HFF-Myc (cell line): ENCODE measurements at places on chromosomes 6 and 20.

DNA sequence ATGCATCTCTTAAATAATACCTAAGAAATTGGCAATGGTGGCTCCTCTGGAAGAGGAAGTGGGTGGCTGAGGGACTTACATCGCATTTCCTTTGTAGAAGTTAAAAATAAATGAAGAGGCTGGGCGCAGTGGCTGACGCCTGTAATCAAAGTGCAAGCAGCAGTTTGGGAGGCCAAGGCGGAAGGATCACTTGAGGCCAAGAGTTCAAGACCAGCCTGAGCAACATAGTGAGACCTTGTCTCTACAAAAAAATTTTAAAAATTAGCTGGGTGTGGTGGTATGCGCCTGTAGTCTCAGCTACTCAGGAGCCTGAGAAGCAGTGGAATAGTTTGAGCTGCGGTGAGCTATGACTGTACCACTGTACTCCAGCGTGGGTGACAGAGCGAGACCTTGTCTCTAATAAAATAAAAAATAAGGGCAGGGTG is 12.2 kb upstream of the NCOA3 start:
- no peak for DNase-seq

DNA sequence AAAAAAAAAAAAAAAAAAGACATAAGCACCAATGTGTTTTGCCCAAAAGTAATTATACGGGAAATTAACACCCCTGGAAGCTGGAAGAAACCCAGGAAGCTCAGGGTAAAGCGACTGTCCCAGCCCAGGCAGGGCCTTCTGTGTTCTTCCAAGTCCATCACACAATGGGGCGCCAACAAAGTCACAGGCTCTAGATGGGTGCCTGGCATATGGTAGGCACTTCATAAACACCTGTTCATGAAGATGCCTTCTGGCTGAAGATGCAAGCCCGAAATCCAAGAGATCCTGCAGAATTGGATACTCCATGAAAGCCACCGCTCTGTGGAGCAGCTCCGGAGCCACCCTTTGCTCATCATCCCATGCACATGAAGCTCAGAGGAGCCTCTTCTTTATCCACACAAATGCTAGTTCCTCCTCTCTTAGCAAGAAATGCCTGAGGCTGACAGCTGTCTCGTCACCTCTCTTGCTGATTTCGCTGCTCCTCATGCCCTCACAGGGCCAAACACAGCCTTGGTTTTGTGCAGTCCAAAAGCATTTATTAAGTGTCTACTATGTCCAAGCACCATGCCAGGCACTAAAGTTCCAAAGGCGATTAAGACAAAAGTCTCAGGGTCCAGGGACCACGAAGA is 76.6 kb downstream of the TRERF1 start:
- no peak for DNase-seq

DNA sequence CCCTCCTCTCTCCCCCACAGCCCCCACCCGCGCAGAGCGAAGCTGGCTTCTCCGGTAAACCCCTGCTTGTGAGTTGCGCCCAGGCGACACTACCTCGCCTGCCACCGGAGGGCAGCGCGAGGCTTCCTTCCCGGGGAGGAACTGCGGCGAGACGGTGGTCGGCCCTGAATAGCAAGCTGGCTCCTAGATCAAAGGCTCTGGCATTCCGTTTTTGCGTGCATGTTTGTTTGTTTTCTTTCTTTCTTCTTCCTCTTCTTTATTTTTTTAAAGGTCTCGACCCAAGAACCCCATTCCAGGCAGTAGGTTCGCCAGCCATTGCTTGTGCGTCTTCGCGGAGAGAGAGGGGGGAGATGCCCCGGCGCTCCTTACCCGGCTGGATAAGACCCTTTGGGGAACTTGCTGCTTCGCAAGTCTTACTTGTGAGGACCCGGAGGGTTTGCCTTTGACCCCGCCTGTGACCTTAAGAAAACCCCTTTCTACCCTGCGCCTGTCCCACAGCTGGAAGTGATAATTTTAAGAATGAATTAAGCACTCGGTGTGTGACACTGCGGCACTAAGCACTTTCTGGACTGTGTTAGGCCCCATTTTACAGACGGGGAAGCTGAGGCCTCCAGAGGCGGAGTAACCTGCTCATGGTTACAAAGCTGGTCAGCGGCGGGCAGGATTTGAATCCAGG is 92.7 kb upstream of the SIRPA start:
- no peak for DNase-seq

DNA sequence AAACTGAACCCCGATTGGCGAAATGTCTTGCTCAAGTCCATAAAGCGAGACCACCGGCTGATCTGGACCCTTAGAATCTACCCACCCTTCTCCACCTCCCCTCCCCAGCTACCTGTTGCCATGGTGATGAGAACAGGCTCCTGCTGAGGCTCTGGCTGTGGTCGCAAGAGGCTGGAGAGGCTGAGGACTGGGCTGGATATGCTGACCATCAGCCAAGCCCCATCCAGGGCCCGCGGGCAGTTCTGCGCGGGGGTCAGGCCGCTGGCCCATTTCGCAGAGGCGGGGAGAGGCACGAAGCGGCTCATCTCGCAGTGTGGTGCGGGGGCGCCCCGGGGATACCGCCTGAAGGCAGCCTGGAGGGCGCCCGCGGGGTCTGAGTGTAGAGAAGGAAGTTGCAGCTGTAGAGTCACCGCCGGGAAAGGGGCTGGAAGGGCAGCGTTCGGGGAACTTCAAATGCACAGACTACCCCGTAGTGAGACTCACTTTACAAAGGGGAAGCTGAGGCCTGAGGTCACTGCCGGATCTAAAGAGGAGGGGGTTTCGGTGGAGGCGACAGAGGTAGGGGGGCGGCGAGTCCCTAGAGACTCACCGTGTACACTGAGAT is 671 bp downstream of the TAPBP start:
- no peak for DNase-seq

DNA sequence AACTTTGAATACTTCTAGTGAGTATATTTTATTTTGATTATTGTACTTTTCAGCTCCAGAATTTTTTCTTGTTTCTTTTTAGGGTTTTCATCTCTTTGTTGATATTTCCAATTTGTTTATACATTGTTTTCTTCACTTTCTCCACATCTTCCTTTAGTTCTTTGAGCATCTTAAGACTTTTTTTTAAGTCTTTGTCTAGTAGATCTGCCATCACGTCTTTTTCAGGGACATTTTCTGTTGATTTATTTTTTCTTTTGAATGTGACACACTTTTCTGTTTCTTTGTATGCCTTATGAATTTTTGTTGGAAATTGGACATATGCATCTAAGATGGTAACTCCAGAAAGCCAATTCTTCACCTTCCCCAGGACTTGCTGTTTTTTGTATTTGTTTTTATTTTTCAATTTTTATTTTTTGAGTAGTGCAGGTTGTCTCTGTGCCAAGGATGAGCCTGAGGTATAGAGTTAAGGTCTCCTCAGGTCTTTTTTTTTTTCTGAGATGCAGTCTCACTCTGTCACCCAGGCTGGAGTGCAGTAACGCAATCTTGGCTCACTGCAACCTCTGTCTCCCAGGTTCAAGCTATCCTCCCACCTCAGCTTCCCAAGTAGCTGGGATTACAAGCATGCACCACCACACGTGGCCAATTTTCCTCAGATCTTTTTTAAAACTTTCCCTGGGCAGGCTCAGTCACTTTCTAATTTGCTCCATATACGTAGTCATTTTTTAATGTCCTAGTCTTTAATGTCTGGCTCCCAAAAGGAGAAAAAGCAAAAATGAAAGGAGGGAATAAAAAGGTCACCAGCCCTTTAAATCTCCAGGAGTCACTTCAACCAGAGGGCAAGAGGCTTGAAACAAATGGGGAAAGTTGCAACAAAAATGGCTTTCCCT is 6.7 kb upstream of the CMTR1 start:
- DNase-seq: no peak

DNA sequence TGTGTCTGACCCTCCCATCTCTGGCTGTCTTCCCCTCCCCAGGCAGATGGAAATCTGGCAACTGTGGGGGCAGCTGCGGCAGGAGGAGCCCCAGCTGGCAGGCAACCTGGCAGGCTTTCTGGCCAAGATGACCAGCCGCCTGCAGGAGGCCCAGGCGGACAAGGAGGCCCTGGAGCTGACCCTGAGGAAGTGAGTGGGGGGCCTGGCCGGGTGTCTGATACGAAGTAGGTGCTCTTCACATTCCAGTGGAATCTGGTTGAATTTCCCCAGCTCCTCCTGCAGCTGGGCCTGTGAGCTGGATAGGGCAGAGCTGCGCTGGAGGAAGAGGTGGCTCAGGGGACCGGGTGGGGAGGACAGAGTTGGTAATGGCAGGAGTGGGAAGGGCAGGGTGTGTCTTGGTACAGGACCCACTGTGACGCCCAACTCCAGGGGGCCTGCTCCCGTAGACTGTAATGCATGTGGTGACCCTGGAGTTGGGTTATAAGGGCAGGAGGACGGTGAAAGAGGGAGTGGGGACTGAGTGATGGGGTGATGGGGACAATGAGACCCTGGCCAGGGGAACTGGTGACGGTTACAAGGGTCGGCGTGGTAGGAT is 19.7 kb downstream of the RAB44 start:
- no peak for DNase-seq
